ENCODE measurements at places on chromosomes 3 and 15.

- no peak for DNase-seq
Measured at GRCh38 chr15:73573572-73573971, 59.6 kb downstream of the NPTN start.

DNA sequence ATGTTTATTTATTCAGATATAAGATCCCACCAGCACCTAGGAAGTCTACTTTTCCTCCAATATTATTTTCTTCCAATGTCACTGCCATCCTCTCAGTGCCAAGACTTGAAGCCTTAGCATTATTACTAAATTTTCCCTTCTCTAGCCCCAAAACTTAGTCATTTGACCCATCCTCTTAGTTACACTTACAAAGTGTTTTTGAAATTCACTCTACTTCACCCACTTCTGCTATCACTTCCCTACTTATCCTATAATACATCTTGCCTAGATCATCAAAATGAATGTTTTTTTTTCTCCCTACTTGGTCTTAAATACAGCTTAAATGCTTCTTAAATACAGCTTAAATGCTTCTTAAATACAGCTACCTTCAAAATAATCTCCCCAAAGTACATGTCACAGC, 376.6 kb downstream of the RSL24D1 start:
- DNase-seq = no peak

DNA sequence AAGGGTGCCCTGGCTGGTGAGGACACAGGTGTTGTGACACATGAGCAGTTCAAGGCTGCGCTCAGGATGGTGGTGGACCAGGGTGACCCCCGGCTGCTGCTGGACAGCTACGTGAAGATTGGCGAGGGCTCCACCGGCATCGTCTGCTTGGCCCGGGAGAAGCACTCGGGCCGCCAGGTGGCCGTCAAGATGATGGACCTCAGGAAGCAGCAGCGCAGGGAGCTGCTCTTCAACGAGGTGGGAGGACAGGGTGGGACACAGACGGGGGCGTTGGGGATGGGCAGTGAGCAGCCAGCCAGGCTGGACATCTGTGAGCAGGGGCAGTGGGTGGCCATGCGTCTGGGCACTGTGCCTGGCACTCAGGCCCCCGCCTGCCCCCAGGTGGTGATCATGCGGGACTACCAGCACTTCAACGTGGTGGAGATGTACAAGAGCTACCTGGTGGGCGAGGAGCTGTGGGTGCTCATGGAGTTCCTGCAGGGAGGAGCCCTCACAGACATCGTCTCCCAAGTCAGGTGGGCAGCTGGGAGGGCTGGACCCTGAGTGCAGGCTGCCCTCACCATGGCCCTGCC, 10.3 kb downstream of the ANKRD63 start:
- DNase-seq = no peak

- DNase-seq = no peak
Measured at GRCh38 chr15:67809441-67809840, 15.9 kb upstream of the SKOR1 start.

- DNase-seq = no peak
Measured at GRCh38 chr3:59327376-59327808, 277.6 kb upstream of the CFAP20DC start.

GRCh38 chr15:100330629-100331215, 11.1 kb downstream of the ADAMTS17 start:
- DNase-seq = no peak

DNA sequence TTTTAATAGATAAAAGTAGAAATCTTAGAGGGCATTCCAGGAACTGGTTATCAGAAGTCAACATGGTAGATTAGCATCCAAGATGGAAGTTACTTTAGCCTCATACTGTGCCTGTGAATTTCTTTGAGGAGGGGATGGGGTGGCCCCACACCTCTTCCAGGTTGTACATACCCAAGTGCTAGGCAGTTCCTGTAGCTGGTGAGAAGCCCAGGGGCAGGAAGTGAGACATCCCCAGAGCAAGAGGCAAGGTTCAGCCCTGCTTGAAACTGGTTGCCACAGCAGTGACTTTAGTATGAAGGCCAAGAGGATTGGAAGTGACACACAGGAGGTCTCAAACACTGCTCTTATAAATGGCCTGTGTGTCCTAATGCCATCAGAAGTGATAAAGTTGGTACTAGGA, 11.9 kb downstream of the GTPBP8 start:
- DNase-seq = peak; percentile 74

DNA sequence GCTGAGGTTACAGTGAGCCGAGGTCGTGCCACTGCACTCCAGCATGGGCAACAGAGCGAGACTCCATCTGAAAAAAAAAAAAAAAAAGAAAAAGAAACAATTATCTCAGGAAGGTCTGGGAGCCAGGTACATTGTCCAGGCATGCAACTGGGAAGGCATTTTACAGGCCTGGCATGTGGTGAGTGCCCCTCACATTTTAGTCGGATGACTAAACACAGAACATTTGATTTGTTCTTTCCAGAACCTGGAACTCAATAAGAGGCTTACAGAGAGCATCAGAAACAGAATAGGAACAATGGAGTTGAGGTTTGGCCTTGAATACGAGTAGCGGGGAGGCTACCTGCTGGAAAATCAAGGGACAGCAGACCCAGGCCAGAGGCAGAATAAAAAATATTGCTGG, 33.7 kb upstream of the IGF1R start:
- DNase-seq = no peak

DNA sequence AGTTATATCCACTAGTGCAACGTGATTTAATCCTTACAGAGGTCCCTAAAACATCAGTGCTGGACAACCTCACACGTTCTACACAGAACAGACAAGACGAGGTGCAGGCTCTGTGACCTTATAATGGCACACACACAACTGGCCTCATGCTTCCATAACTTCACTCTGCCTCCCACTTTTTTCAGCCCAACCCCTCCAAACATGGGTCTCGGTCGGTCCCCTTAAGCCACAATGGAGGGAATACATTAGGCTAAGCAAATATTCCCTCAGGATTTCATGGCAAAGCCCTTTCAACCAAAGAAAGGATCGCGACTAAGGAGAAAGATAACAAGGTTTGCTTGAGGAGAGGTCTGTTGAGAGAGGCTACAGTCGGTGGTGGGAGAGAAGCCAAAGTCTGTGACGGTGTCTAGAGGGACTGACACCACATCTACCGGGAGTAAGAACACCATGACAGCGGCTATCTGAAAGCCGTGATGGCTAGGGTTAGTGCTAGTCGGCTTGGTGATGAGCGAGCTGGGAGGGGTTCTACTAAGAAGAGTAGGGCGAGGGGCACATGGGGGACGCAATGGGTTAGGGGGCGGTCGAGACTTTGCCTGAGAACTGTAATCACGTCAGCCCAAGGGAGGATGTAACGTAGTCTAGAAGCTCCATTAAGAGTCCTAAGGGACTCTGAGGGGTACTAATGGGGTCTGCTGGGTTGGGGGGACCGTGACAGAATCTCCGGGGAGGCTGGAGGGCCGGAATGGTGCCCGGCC, 1.0 kb downstream of the MYO9A start:
- no peak for DNase-seq

DNA sequence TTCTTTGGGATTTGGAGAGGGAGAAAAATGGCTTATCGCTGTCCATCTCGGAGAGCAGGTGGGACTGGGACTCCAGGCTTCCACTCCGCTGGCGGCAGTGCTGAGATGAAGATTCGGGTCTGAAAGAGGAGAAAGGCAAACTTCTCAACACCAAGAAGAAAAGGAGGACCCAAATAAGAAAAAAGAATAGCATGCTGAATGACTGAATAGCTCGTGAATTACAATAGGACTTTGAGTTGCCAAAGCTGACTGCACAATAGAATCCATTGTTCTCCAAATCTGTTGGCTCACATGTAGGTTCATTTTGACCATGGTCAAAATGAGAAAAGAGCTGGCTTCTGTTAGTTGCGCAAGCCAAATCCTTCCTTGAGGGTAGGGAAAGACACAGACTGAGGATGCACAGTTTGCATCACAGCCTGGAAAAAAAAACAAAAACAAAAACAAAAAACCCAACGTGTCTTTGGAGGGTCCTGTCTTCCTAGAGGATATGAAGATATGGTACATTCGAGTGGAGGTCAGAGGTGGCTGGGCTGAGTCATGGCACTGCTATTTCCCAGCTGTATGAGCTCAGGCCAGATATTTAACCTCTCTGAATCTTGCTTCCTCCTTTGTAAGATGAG, 59.3 kb upstream of the LMOD3 start:
- no peak for DNase-seq

DNA sequence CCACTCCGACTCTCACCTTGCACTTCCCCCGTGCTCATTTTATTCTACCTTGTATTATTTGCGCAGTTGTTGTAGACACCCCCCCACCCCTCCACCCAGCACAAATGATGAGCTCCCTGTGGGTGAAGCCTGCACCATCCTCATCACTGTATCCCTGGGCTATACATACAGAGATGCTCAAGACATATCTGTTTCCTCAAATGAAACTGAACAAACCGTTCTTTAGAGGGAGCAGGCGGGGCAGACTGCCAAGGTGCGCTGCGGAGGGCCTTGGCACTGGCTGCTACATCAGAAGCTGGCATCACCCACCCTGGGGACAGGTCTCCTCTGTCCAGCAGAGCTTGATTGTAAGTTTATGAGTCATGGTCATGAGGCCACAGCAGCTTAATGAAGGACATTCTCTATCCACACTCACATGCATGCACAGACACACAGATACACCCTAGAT, 29.0 kb downstream of the ADCY5 start:
- DNase-seq = no peak

DNA sequence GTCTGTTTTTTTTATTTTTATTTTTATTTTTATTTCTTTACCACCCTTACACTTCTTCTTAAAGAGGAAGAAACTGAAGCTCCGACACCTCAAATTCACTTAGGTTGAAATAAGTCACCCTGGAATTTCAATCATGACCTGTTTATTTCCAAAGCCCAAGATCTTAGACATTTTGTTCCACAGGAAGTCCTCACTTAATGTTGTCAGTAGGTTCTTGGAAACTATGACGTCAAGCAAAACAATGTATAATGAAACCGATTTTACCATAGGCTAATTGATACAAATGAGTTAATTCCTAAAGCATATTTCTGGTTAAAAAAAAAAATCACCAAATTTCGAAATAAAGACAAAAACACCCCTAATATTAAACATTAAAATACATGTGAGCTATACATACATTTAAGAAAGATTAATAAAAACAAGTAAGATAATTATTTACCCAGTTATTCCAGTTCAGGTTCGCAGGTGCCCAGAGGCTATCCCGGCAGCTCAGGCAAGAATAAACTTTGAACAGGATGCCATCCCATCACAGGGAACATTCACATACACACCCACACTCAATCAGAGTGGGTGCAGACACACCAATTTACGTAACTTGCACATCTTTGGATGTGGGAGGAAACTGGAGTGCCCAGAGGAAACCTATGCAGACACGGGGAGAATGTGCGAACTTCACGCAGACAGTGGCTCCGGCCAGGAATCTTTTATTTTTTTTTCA, 391.0 kb downstream of the RAP2B start:
- DNase-seq = no peak

GRCh38 chr3:177197727-177198460, 612 bp upstream of the TBL1XR1 start:
- peak; percentile 56 for DNase-seq

DNA sequence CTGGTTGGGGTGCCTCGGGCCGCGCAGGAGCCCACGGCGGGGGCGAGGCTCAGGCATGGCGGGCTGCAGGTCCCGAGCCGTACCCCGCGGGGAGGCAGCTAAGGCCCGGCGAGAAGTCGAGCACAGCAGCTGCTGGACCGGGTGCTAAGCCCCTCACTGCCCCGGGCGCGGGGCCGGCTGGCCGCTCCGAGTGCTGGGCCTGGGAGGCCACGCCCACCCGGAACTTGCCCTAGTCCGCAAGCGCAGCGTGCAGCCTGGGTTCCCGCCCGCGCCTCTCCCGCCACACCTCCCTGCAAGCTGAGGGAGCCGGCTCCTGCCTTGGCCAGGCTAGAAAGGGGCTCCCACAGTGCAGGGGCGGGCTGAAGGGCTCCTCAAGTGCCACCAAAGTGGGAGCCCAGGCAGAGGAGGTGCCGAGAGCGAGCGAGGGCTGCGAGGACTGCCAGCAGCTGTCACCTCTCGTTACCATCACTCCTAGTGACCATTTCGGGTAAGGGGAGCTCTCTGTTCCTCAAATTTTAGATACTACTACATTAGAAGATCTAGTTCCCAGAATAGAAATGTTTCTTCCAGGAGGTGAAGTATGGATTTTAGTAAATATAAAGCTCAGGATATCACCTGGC, 417.0 kb upstream of the AGTR1 start:
- DNase-seq = no peak

DNA sequence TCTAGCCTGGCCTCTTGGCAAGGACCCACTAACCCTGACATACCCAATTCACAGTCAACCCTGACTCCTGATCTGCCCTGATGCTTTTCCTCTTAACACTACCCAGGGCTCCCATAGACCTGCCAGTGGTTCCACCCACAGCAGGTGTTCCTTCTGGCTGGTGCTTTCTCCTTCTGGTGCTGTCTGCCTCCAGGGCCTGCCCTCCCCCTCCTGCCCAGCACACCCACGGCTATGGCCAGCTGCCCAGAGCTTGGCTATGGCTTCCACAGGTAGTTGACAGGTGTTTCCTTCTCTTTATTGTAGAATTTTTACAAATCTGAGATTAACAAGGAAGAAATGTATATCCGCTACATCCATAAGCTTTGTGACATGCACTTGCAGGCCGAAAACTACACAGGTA, 46.5 kb upstream of the MANF start:
- DNase-seq = no peak

DNA sequence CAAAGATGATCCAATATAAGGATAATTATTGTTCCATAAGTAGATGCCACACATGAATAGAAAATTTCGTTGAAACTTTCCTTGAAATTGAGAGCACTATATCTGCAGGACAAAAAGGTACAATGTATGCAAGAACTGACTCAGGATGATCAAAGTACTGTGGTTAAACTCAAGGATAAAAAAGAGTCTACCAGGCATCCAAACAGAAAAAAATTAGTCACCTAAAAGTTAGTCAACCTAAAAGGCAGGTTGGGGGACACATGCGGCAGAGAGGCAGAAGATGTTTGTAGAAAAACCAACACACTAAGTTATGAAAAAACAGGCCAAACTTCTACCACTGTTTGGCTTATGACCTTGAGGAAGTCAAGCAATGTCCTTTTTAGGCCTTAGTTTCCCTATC, 68.7 kb downstream of the GSK3B start:
- DNase-seq = no peak

- no peak for DNase-seq
Measured at GRCh38 chr15:96320703-96321638, 9.5 kb upstream of the NR2F2 start.

DNA sequence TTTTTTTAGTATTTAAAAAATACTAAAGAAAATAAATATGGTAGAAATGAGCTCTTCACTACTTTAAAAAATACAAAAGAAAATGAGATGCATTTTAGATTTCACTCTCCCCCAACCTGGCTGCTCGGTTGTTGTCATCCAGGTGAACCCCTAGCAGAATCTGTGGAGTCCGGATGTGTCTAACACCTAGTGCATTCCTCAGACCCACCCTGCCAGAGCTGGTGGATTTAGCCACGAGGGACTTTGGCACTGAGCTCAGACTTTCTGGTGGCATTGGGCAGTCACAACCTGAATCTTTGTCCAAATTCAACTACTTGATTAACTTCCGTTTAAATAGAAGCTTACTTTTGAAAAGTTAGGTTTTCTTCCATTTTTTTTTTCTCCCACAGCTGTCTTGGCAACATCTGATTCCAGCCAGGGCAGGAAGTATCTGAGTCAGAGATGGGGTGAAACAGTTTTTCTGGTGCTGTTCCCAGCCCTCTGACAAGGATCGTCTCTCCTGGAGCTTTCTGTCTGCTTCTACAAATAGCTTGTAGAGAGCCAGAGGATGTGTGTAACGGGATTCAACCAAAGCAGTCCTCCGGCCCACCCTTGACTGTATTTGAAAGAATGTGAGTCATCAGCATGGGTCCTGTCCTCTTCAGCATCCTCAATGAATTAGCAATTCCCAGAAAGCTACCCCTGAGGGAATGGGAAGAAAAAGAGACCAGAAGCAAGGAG, 301.8 kb upstream of the MCTP2 start:
- DNase-seq = no peak
